ENCODE measurements at places on chromosomes 12 and 14.

GRCh38 chr14:64614805-64615391 lies 65.1 kb downstream of the PPP1R36 start:
- no peak for DNase-seq

DNA sequence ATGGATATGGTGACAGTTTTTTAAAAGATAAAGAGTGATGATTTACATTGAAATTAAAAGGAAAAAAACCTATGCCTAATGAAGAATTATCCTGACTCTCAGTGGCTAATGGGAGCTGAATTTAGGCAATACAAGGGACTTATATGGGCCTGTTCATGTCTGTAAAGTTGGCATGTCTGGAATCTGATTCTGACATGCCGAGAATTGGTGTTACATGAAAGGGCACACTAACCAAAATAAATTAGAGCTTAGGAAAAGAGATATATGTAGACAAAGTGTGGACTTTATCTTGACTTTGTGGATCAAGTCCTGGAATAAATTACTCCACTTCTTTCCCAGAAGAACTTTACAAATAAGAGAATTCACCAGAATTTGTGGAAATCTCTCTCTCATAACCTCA lies 1.1 kb downstream of the TDG start:
- no peak for DNase-seq

GRCh38 chr14:24182110-24182882 lies 6.3 kb downstream of the IPO4 start:
- no peak for DNase-seq

DNA sequence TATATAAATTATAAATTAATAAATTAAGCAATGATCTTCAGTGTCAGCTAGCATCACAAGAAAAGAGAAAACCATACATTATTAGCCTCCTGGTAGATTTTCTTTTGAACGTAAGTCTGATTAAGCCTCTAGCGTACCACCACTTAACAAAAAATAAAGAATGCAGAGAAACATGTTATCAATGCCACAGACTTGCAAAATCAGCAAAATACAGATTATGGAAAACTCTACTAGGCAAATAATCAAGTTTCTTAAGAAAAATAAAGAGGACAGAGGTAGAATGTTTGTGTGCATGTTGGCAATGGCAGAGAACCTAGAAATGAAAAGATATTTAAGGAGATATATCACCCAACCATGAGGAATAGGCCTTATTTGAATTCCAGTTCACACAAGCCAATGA lies 8.4 kb upstream of the SRRM4 start:
- DNase-seq = no peak
